ENCODE measurements at places on chromosomes 5 and 9.

DNA sequence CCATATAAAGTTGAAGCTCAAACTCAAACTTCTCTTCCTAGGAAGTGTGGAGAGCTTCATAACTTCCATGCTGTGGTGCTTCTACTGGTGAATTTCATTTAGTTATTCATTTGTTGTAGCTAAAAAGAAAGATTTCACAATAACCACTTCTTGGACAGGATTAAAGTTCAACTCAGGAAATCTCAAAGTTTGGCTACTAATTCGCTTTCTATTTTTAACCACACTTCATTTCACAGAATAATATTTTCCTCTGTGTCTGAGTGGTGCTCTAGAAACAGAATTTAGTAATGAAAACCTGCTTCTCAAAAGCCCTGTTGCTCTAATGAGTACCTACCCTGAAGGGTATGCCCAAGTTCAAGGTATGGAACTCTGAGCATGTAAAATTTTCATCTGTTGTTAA, 73.9 kb downstream of the ACTBL2 start:
- no peak for DNase-seq

DNA sequence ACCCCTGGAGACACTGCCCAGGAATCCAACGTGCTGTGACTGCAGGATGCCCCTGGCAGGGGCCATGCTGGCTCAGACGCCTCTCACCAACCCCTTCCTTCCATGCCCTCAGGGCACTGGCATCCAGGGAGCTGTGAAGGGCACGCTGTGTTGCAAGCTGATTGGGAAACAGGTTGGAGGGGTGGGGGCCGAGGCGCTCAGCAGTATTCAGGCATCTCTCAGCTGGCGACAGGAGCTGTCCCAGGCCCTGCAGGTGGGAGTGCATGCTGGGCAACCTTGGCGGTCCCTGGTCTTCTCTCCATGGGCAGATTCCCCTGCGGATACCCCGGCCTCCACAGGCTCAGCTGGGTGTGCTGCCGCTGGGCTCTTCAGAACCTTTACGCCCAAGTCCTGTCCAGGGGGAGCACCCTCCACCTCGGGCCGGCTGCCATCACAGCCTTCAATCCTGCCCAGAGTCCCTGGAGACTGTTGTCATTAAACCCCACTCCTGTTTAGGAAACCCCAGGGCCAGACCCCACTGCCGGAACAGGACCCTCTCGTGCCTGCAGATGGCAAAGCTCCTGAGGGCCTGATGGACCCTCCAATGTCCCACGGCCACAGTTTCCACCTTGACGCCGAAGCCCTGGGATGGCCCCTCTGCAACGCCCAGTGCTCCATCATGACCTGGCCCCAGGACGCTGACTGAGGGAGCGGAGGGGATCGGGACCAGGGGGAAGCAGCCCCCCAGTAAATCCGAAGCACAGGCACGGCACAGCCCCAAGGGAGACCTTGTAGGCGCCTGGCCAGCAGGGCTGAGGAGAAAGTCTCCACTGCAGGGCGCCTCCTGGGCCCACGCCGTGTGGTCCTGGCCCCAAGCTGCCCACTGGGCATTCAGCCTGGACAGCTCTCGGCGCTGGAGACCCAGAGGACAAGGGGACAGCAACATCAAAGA, 9.3 kb downstream of the TPPP start:
- no peak for DNase-seq

- no peak for DNase-seq
Measured at GRCh38 chr5:51988634-51989033, 605.4 kb downstream of the ISL1 start.

- DNase-seq: no peak
Measured at GRCh38 chr9:18056993-18057369, 417.0 kb upstream of the ADAMTSL1 start.

DNA sequence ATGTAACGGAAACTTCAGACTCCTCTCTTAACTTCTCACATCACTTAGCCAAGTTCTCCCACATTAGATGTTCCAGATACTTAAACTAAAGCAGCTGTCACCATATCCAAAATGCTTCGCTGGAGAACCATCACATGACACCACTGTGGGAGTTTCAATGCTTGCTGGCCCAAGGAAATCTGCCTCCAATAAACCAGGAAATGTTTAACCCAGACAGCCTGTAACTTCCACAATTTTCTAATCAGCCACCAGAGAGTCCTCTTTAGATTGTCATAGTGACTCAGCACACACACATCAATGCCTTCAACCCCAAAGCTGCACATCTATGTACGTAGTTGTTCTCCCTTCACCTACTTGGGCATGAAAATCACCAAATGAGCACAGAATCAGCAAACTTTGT, 118.7 kb downstream of the LPAR1 start:
- peak; percentile 91 for DNase-seq

- DNase-seq: no peak
Measured at GRCh38 chr5:137287569-137287968, 211.6 kb downstream of the SPOCK1 start.

- no peak for DNase-seq
Measured at GRCh38 chr5:147375151-147375550, 134.7 kb downstream of the DPYSL3 start.

GRCh38 chr5:97991236-97991635, 782.2 kb upstream of the RGMB start:
- DNase-seq: no peak

DNA sequence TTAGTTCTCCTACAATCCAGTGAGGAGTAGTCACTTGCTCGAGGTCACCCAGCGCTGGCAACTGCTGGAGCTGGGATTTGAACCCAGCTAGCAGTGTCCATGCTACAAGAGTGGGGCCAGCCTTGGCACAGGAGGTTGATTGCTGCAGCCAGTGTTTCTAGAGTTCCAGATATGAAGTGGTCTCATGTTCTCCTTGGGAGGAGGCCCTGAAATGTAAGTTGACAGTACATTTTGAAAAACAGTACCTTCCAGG, 802 bp downstream of the CCDC107 start:
- DNase-seq: peak; percentile 67

GRCh38 chr9:68705531-68706362, 707 bp downstream of the PIP5K1B start:
- DNase-seq: no peak

DNA sequence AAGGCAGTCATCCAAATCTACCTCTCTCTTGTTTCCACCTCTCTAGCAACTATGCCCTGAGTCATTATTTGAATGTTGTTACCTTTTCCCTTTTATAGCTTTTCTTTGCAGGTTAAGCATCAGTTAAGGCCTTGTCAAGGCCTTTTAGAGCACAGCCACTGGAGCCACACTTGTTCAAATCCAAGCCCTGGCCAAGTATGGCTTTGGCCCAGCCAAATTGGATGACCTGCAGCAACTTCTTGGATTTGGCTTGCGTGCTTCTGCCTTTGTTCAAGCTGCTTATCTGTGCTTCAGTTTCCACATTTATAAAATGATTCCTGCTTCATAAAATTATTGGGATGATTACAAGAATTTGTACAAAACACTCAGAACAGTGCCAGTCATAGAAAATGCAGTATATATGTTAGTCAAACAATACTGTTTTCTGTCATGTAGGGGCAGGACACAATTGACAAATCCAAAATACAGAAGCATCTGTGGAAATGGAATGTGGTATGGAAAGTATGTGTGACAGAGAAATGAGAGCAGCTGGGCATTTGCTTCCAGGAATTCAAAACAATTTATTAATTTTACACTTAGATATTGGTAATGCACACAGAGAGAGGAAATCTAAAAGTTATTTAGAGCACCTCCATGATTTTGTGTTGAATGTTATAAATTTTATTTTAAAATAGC, 17.9 kb upstream of the RLN1 start:
- no peak for DNase-seq

DNA sequence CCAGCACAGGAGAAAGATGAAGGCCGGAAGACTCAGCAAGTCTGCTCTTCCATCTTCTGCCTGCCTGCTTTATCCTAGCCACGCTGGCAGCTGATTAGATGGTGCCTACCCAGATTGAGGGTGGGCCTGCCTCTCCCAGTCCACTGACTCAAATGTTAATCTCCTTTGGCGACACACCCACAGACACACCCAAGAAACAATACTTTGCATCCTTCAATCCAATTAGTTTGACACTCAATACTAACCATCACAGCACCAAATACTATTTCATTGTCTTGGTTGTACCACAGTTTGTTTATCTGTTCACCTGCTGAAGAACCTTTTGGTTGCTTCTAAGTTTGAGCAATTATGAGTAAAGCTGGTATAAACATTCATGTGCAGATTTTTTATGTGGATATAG, 23.7 kb downstream of the SMIM32 start:
- no peak for DNase-seq

- no peak for DNase-seq
Measured at GRCh38 chr9:71120501-71121247, 747 bp downstream of the TRPM3 start.

- DNase-seq: no peak
Measured at GRCh38 chr9:3436629-3437420, 89.0 kb downstream of the RFX3 start.

DNA sequence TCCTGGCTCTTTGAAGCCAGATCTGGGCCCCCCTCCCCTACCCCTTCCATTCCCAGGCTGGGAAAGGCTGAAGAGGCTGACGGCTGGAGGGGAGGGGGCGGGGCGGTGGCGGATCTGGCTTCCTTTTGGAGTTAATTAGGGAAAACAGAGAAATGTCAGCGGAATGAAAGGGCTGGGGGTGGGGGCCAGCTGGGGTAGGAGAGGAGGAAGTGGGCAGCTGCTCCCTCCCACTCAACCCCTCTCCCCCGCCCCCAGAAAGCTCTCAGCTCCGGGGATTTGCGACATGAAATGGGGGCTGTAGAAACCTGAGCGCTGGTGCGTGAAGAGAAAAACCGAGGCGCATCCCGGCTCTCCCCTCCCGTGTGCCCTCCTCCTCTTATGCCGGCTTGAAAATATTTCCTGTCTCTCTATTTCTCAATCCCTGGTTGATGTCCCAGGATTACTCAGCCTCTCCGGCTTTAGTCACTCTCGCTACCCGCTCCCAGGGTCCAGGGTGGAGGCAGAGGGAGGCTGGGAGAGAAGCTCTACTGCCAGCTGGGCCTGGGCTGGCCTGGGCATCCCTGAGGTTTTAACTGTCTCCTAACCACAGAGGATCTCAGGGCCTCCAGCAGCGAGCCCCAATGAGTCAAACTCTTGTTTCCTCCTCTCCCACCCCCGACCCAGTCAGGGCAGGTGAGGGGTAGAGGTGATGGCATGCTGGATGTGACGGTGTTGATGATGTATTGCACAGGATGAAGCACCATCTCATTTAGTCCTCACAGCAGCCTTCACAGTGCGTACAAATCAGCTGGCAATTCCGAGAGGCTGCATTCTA, 20.1 kb downstream of the PCDHGC5 start:
- no peak for DNase-seq

DNA sequence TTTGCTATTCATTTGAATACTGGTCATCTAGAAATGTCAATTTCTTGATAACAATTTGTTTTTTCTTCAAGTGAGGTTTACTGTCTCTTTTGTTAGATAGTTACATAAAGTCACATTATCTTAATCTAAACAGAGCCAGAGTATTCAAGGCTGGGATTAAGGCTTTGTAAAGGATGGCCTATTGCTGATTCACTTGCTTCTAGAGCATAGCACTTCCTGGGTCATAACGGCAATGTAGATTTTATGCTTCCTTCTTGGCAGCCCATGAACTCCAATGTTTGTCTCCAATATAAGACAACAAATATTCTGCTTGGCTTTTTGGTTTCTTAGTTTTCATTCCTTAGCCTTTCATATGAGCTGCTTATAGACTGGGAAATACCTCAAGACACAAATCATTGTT, 2007.9 kb upstream of the CDH6 start:
- no peak for DNase-seq

DNA sequence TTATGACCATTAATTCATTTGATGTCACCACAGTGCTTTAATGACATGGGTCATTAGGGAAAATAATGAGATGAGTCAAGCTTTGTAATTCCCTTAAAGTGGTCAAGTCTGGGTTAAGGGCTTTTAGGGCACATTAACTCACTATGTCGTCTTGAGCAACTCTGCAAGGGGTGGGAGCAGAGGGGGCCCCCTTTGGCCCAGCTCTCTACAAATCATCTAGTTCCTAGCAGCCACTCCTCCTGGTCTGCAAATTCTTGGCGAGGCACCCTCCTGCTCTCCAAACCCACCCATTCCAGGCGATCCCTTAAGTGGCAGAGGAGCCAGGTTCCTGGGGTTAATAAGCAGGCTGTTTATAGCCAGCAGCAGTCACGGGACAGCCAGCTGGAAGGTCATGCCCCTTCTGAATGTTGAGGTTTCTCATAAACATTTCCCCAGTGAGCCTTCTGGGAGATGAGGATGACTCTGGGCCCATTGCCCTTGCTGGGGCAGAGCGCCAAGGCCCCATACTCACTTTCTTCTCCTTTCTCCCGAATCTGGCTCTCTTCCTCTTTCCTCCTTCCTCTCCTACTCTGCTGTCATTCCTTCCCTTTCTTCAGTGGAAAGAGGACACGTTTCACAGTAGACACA, 14.3 kb upstream of the GPX3 start:
- DNase-seq: no peak

DNA sequence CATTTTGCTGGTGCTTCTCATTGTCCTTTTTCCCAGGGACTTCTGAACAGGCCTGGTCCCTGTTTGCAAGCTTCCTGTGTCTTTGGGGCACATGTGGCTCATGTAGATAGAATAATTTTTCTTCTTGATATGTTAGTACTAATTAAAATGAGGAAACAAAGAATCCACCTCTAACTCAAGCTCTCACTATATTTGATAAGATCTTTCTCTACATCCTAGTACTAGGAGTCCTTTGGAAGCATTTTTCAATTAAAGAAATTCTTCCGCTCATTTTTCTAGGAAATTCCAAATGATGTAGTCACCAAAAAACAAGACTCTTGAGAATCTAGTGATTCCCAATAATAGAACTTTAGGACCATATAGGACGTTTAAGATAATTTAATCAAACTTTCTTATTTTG, 165.3 kb downstream of the SEC61B start:
- no peak for DNase-seq

- DNase-seq: peak; percentile 6
Measured at GRCh38 chr5:95238560-95239325, 46.2 kb downstream of the MCTP1 start.

DNA sequence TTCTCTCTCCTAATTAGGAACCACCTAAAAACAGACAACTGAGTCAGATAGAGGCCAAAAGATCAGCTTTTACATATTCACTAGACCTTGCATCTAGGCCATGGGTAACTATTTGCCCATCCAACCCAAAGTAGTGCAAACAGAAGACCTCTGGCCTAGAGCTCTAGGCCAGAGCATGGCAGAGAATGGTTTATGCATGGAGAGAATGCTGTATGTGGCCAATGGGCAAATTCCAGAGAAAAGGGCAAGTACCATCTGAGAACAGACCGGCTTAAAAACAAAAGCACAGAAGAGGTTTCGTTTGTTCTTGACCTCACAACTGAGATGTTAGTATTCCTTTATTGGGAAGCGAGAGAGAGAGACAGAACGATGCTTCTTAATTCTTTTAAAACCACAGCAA, 151.7 kb upstream of the RFX3 start:
- DNase-seq: no peak

GRCh38 chr5:93078082-93079038, 502.7 kb downstream of the NR2F1-AS1 start:
- DNase-seq: peak; percentile 93

- no peak for DNase-seq
Measured at GRCh38 chr5:26009742-26010141, 1028.6 kb downstream of the CDH9 start.

Data from A549 (cell line).